ENCODE measurements at places on chromosomes 12 and 14.

- DNase-seq: no peak
Measured at GRCh38 chr12:17204289-17205054, 598.5 kb upstream of the LMO3 start.

GRCh38 chr14:94823556-94824341, 53.8 kb upstream of the GSC start:
- no peak for DNase-seq

GRCh38 chr12:79596719-79597350, 93.9 kb downstream of the PAWR start:
- DNase-seq: no peak

DNA sequence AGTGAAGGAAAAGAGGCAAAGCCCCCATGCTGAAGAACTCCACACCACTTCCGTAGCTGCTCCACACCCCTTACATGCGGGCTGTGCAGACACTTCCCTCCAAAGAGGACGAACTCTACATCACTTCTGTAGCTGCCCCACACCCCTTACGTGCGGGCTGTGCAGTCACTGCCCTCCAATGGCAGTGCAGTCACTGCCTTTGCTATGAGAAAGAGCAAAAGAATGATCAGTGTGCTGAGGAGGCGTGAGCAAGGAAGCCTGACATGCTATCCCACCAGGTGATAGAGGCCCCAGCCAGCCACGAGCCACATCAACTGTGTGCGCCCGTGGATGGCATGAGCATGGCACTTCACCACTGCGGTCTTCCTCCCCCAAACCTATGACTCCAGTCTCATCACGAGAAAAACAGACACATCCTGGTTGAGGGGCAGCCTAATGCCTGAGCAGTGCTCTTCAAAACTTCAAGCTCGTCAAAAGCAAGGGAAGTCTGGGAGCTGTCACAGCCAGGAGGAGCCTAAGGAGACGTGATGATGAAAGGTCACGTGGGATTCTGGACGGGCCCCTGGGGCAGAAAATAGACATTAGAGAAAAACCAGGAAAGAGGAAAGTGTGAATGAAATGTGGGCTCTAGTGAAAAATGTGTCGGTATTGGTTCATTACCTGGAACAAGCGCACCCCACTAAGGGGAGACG, 60.8 kb upstream of the C14orf180 start:
- no peak for DNase-seq

DNA sequence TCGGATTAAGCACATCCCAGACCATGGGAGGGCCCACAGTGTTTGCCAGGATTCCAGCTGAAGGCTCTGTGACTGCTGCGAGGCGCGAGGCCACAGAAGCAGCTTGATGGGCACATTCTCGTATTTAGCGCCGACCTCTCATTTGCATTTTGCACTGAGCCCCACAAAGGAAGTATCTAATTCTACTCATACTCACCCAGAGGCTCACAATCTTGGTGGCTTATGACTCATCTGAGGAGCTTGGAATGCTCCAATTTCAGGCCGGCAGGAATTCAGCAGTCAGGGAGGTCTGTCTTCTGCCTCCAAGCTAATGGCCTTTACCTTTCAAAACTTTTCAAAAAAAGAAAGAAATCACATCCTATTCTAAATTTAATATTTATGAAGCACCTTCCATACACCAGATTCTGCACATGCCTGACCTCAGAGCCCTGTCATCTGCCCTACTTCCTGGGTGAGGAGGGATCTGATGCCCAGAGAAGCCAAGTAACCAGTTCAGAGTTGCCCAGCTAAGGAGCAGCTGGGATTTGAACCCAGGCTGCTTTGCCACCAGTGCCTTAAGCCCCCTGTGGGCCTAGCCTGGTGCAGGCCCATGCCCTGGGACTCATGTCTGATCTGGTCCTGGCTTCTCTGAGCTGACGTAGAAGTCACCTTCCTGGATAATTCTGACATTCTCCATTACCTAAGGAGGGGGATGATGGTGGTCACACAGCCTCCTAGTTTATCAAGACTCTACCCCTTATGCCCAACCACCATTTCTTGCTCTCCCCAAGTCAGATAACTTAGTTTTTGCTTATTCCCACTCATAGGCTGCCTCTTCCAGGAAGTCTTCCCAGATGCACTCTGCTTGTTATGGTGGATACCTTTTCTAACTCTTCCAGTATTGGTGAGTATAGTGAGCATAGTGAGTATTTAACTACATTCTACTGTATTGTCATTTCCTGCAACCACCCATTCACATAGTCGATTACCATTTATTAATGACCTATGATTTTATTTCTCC, 198.9 kb downstream of the RBM19 start:
- no peak for DNase-seq

DNA sequence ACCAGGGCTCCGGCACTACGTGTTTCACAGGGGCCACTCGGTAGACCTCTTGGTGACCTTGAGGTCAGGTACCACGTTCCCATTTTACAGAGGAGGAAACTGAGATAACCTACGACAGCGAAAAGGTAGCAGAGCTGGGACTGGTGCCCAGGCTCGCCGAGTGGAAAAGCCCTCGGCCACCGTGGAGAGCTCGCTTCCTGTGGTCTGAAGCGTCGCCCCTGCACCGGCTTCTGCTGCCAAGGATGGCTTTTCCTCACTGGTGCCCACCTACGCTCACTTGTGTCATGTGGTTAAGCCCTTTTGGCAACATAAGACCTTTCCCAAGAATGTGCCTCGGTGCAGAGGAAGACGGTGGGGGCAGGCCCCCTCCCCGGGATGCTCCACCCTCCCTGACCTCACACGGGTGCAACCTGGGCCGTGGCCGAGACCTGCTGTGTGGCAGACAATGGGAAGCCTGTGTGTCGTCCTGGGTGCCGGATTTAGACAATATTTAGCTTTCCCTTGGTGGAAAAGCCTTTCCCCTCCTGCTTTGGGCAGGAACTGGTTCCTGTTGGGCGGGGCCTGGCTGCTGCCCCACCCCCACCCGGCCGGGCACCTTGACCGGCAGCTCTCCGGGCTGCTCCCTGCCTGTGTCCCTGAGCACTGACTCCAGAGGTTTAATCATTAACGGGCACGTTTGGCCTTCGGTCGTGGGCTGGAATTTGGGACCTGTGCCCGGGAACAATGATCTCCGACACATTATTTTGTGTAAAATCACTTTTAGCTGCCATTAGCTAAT, 32.4 kb upstream of the PPP1R13B start:
- no peak for DNase-seq

- no peak for DNase-seq
Measured at GRCh38 chr12:109664402-109664801, 49.2 kb upstream of the FAM222A start.

GRCh38 chr12:123933214-123933613, 39.4 kb downstream of the CCDC92 start:
- DNase-seq: no peak

DNA sequence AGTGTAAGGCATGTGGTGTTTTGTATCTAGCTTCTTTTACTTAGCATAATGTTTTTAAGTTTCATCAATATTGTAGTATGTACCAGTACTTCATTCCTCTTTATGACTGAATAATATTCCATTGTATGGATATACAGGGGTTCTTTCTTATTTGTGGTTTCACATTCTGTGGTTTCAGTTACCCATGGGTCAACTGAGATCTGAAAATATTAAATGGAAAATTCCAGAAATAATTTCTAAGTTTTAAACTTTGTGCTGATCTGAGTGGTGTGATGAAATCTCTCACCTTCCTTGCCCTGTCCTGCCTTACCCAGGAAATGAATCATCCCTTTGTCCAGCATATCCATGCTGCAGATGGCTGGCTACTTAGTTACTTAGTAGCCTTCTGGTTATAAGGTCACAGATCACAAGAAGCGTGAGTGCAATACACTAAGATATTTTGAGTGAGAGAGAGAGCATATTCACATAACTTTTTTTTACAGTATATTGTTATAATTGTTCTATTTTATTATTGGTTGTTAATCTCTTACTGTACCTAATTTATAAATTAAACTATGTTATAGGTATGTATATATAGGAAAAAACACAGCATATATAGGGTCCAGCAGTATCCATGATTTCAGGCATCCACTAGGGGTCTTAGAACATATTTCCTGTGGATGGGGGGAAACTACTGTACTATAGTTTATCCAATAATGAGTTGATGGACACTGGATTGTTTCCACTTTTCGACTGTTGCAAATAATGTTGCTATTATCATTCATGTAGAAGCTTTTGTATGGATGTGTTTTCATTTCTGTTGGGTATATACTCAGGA, 59.6 kb upstream of the LRTM2 start:
- no peak for DNase-seq

DNA sequence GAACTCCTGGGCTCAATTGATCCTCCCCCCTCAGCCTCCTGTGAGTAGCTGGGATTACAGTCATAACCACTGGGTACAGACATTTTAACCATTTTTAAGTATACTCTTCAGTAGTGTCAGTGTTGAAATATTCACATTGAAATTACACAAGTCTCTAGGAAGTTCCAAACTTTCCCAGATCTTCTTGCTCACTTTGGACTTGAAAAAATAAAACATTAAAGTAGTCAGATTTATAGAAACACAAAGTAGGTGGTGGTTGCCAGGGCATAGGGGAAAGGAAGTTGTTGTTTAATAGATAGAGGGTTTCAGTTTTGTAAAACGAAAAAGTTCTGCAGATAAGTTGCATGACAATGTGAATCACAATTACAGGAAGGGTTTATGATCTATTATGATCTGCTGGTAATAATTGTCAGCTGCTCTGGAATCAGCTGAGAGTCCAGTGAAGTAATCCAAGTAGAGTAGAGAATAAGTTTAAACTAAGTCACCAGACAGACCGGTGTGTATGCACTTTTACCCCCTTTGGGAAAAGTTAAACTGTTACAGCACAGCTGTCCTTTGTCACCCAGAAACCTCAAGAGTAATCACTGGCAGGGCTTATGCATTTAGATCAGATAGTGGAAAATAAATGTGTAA, 27.4 kb downstream of the PCNX1 start:
- DNase-seq: no peak

GRCh38 chr14:95185033-95185766, 27.9 kb upstream of the DICER1 start:
- no peak for DNase-seq

- DNase-seq: no peak
Measured at GRCh38 chr14:96202441-96203094, 2.1 kb upstream of the BDKRB2 start.

GRCh38 chr14:24815543-24815942, 181.6 kb upstream of the GZMB start:
- DNase-seq: no peak

- no peak for DNase-seq
Measured at GRCh38 chr14:49679271-49679670, 8.7 kb downstream of the POLE2 start.

DNA sequence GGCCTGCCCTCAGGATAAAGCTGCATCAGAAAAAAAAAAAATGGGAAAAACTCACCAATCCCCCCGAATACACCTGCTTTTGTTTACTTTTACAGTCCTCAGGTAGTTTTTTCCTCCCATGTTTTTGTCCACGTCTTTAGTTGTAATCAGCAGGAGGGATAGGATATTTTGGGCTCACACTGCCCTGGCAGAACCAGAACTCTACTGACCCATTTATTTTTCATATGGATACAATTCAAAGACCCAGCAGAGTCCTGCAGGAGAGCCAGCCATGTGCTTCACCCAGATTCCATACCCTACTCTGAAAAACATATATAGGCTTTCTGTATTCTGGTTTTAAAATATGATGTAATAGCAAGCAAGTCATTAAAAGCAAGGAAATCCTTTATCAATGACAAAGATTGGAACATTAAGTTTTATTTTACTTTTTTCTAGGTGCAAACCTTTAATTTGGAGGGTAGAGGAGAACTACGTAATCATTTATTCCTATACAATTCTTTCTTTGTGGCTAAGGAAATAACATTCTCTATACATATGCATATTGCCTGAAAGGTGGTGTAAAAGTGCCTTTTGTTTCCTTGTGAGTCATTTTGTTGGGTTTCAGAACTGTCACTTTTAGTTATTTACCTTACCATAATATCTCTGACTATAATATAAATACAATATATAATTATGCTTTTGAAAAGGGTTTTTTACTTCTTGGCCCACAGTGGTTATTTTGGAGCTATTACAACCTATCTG, 19.1 kb downstream of the DACT1 start:
- DNase-seq: no peak

GRCh38 chr12:89833337-89834252, 125.0 kb upstream of the ATP2B1 start:
- DNase-seq: no peak

GRCh38 chr14:24094841-24095270, 745 bp downstream of the PCK2 start:
- no peak for DNase-seq

DNA sequence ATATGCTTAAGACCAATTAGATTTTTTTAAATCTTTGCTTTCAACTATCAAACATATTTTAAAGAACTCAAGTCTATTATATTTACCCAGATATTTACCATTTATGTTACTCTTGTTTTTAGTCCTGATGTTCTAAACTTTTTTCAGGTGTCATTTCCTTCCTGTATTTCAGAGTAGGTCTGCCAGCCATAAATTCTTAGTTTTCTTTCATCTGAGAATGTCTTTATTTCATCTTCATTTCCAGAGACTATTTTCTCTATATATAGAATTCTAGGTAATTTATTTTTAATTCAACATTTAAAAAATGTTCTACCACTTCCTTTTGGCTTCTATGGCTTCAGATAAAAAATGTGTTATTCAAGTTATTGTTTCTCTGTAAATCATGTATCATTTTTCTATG, 218.2 kb upstream of the AMIGO2 start:
- no peak for DNase-seq

DNA sequence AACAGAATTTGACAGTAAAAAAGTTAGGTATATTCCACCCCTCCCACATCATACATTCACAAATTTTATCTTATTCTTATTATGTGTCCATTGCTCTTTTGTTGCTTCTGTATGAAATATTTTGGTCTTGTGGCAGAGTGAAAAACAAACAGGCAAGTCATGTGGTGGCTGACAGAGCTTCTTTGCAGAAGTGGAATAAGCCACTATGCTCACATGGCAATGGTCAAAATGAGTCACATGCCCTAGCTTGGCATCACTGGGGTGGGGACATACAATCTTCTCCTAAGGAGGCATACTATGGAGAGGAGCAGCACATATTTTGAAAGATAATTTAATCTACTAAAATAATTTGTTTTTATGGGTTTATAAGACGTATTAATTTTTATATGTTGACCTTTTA, 27.7 kb upstream of the CMA1 start:
- DNase-seq: no peak

DNA sequence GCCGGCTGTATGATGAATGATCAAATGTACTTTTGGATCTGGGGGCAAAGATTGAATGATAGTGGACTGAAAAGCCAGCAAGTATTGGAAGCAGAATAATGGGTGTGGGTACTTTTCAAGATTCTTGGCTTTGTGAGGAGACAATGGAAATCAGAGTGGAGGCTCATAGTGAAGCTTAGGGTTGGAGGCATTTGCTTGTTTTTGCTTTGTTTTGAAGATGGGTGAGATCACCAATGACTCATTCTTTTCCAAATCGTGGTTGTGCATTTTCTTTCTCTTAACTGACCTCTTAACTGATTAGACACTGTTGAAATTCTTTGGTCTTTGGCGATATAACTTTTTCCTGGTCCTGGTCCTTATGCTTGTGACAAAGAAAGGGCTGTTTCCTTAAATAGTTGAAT, 54.4 kb downstream of the PELI2 start:
- DNase-seq: no peak
